ENCODE measurements at places on chromosomes 6 and 20.

GRCh38 chr6:151690768-151691562 is 116.5 kb upstream of the ESR1 start:
- no peak for DNase-seq

GRCh38 chr6:132675749-132676148 is 16.8 kb upstream of the TAAR1 start:
- no peak for DNase-seq

DNA sequence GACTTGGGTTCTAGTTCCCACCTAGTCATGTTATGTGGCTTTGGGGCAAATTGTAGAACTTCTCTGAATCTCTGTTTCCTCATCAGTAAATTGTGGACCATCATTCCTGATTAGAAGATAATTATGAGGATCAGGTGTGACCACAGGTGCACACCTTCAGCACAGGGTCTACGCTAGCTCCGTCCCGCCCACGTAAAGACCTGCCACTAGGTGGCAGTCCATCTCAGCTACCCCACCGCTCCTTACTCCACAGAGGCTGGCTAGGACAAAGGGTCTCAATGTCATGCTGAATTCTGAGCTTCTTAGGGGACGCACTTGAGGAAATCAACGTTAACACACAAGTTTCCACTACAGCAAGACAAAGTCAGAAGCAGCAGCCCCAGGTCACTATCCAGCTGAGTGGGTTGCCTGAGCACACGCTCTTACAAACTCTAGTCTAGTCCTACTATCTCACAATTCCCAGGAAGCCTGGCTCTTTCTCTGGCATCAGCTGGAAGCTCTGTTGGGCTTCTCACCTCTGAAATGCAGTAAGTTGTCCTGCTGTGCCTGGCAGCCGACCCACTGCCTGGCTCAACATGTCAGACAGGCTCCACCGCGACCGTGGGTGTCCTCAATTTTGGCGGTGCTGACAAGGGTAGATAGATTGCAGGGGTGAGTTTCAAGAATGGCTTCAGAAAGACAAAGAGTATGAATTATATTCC is 2.0 kb upstream of the PLCG1 start:
- DNase-seq = peak; percentile 77

DNA sequence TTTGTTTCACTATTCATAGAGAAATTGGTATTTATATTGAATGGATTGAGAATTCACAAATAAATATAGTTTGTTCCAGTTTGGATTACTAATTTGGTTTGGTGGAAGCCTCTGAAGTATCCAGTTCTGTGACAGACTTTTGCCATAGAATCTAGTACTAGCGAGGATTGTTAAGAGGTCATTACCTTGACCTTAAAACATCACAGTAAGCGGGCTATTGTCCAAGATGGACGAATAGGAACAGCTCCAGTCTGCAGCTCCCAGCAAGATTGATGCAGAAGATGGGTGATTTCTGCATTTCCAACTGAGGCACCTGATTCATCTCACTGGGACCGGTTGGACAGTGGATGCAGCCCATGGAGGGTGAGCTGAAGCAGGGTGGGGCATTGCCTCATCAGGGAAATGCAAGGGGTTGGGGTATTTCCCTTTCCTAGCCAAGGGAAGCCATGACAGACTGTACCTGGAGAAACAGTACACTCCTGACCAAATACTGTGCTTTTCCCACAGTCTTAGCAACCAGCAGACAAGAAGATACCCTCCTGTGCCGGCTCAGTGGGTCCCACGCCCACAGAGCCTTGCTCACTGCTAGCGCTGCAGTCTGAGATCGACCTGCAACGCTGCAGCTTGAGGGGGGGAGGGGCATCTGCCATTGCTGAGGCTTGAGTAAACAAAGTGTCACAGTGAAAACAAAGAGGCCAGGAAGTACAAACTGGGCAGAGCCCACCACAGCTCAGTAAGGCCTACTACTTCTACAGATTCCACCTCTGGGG is 66.4 kb upstream of the NEDD9 start:
- no peak for DNase-seq

GRCh38 chr20:13119583-13119982 is 101.5 kb upstream of the ISM1 start:
- DNase-seq = no peak

DNA sequence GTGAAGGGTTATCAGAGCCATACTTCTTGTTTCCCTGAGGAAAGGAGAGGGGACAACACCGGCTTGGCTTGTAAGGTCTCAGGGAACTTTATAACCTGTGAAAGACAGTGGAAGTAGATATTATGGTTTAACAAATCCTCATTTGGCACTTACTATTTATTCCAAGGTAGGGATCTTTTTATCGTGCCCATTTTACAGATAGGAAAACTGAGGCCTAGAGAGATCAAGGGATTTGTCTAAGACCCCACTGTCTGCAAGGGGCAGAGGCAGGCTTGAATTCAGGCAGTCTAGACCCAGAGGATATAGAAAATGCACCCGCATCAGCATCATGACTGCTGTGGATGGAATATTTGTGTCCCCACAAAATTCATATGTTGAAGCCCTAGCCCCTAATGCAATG is 118.4 kb upstream of the CST7 start:
- no peak for DNase-seq

GRCh38 chr6:7154341-7155139 is 46.8 kb downstream of the RREB1 start:
- peak; percentile 62 for DNase-seq

DNA sequence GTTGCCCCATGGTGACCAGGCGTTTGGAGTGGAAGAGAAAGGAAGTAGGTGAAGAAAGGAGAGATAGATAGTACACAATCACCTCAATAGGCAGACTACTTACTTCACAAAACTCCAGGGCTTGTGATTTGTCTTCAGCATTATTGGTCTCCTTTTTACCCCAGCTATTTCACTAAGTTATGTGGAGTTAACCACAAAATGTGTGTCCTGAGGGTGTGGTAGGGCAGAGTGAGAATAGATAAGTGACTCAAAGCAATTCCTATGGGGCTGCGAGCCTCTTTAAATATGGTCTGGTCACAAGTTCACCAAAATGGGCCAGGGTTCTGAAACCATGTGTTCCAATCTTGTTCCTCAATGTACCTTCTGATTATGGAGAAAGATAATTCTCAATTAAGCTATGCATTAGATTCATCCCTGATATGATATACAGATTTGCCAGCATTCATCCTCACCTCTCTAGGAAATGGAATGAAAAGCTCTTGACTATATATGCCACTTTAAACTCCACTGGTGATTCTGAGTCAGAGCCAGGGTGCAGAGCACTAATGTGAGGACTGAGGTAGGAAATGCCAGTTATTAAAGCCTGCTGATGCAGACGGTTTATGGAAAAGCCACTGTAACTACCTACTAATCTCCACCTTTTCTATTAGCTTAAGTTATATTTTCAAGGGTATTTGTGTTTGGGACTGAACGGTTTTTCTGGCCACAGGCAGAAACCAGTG is 310.6 kb upstream of the MANEA start:
- no peak for DNase-seq

Measured in activated CD8-positive, alpha-beta memory T cell treated with anti-CD3 and anti-CD28 coated beads, Interleukin-2, amount 50 U/mL, for 48 hours (primary cell).